H7 (cell line): ENCODE measurements at places on chromosomes 4 and X. TPM values are rescaled to one million over a fixed set of nuclear protein-coding genes. Genes with fewer than 3 reads are reported as not detected.

The SPON2 gene
- total RNA-seq = 0.62 and 2.5 TPM in 2 replicates

The GPAT3 gene
- 0.59 and 0.73 TPM in 2 replicates for total RNA-seq

The PKD2 gene
- total RNA-seq = 16.6 and 19.4 TPM in 2 replicates

The NSUN7 gene
- total RNA-seq = 19.8 and 26.5 TPM in 2 replicates

DNA sequence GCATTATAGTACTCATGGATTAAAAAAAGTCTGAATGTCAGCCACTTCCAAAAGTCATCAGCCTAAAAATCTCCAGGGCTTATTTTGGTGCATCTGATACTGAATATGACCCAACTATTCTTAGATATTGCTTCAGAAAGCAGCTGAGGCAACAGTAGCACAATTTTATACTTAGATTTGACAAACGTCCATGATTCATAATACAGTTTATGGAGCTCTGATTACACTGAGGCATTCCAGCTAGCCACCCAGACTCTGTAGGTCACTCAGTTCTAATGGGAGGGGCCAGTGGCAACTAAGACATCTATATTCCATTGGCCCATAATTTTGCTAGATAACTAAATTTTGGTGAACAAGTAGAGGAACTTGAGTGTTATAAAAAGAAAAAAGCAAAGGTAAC lies 10.3 kb downstream of the SPATA4 start:
- DNase-seq = no peak

GRCh38 chrX:121876305-121876704 lies 828.9 kb downstream of the GLUD2 start:
- DNase-seq = no peak

- DNase-seq = peak; percentile 72
Observed at GRCh38 chrX:18354369-18355223, at the start of gene SCML2. Gene SCML2, minus strand, starts transcription at chrX:18354688. Its CDS starts 20,617 bp downstream, at chrX:18334071.

DNA sequence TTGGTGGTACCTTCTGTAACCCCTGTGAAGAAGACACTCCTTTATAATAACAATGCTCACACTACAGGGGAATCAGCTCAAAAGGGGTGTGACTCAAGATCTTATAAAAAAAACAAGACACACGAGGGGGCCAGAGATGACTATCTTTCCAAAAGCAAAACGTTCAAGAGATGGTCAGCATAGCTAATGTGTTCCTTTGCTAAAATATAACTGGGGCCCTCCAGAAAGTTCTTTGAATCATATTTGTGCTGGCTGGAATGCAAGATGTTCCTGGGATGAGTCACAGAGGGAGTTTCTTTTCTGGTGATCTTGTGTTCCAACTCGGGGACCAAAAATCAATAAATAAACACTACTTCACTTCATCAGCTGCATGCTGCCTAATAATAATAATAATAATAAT lies 46.5 kb downstream of the RAI2 start:
- no peak for DNase-seq
